D721Med (cell line): ENCODE measurements at places on chromosomes 16 and 17.

DNA sequence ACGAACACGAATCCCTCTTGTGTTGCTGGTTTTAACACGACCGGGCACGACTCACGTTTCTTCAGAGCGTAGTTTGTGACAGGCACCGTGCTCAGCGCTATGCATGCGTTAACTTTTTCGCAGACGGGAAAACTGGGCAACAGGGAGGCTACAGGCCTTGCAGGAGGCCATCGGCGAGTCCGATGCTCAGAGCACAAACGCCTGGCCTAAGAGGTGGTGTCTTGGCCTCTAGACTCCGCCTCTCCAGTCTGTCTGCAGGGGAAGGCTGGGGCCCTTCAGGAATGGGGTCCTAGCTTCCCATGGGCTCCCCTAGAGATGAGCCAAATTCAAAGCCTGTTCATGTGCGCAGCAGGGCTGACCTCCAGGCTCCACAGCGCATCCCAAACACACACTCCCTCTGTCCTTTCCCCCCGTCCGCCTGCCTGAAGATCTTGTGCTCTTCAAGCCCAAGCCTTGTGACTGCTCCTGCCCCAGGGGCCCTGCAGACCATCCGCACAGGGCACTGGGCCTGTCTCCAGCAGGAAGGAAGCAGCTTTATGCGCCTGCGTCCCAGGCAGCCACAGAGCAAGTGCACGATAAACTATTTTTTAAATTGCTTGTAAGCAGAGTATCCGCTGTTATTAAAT, 3.1 kb downstream of the CLCN7 start:
- no peak for DNase-seq

- DNase-seq = peak; percentile 73
These were observed 35.5 kb downstream of the KSR1 start for GRCh38 chr17:27491713-27492190.

DNA sequence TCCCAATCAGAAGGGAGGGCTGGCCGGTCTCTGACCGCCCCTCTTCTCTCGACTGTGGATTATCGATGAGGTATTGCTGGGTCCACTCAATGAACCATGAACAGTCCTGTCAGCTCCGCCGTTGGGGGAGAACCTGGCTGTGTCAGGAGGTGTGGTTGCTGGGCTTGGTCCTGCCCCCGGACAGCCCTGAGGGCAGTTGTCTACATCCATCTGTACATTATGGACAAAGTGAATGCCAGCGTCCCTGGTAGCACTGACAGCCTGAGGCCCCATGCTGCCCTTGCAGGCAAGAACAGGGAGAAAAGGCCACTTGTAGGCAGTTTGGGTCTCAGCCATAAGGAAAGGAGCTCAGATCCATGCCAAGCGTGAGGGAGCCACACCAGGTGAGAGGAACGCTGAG, 38.9 kb downstream of the ST3GAL2 start:
- no peak for DNase-seq

DNA sequence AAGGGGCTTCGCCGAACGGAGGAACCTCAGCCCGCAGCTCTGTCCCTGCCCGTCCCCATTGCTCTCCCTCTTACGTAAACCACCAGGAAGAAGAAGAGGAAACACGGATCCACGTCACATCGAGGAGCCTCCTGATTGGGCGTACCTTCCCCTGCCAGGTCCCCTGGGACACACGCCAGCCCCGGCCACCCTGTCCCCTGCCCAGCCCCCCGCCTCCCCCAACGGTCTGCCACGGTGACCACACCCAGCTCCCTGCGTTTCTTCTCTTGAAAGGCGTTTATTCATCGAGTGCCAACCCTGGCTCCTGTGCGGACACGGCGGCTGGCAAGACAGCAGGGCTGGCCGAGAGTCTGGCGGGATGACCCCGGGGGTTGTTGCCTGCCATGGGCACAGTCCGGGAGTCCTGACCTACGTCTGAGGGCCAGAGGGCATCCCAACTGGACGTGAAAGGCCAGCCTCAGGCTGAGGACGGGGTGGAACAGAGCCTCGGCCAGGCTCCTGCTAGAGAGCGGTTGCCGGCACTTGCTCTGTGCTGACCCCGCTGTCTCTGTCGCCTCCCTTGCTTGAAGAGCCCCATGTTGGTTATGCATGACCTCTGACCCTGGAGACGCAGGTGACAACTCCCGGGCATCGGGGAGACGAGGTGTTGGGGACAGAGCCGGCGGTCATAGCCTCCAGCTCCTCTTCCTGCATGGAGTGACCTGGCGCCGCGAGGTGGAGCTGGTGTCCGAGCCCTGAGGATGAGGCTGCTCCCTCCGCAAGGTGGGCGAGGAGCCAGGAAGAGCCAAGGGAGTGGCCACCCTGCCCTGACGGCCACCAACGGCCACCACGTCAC, 40.5 kb upstream of the ACSF3 start:
- DNase-seq = no peak

- DNase-seq = no peak
These were observed 238.8 kb upstream of the CDH5 start for GRCh38 chr16:66127459-66128370.

DNA sequence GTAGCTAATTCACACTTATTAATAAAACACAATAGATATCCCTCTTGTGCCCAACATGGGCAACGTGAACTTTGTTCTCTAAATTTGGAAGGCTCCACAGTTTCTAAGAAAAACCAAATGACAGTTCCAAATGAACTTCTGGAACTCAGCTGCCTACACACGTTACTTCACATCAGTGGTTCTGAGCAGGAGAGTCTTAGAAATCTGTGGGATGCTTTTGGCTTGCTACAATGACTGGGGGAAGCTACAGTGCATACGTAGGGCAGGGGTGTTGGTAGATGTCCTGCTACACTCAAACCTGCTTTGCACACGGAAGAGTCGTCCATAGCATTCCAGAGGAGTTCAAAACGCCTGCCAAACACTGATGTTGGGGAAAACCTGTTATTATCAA, 8.0 kb downstream of the TXNDC11 start:
- DNase-seq = no peak

- DNase-seq = no peak
These were observed 104.5 kb downstream of the CPPED1 start for GRCh38 chr16:12699161-12699560.

DNA sequence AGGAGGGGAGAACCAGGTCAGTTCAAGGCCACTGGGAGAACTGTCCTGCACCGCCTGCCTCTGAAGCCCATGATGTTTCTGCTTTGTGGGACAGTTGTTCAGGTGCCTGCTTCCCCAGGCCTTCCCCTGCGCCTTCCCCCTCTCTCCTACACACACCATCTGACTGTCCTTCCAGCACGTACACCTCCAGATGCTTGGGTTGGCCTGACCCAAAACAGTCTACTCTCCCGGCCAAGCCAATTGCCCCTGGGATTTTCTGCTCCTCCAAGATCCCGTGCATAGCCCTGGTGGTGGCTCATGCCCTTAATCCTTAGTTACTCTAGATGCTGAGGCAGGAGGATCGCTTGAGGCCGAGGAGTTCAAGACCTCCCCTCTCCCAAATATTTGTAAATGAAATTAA, 684 bp upstream of the RSAD1 start:
- DNase-seq = no peak

GRCh38 chr17:66858226-66859083, 23.5 kb downstream of the CACNG5 start:
- DNase-seq = no peak

GRCh38 chr17:55089256-55089655, 120.7 kb downstream of the STXBP4 start:
- DNase-seq = no peak

DNA sequence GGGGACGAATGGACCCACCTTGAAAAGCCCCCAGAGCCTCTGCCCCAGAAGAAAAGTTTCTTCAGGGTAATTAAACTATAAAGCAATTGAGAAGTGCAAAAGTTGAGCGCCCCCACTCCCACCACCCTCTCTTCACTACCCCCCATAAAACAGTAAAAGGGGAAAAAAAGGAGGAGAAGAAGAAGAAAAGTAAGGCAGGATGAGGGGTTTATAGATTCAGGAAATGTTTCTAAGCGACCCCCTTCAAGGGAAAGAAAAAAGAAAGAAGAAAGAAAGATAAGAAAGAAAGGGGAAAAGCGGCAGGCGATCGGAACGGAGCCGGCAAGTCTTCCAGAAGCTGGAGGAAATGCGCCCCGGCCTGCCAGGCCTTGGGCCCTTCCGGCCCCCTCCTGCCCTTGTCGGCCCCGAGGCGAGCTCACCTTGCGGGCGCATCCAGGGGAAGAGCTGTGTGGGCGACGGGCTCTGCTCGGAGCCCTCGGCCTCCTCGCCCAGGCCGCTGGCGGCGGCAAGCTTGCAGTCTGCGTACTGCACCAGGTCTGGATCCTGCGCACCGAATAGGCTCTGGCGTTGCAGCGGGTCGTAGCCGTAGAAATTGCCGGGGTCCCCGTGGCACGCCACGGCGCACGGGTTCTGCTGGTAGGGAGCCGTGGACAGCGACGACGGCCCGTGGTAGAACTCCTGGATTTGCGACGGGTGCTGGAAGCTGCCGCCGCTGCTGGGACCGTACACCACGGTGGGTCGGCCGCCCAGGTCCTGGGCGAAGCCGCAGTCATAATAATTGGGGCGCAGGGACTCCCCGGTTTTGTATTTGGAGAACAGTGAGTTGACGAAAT, 1.0 kb downstream of the HOXB8 start:
- DNase-seq = no peak

DNA sequence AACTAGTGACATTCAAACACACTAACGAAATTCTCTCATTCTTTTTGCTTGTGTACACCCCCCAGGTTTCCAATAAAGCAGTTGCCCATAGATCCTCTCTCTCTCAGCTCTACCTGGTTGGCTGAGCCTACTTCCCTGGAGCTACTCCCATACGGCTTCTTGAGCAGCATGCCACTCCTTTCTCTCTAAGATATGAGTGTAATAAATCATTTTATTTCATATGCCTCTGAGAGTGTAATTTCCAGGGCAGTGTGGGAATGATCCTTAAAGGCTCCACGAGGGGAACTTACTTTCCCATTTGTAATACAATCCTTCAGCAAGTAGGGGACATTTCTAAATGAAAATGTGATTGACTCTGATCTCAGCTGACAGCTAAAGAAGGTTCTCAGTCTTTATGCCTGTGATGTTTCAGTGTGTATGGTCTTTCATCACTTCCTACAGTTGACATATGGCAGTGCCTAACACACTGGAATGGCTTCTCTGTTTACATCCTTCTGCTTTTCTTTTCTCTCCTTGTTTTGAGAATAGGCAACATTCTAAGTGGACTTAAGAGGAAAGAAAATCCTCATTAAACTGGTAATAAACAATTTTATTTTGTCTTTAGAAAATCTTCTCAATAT, 1194.3 kb upstream of the CDH8 start:
- no peak for DNase-seq

- DNase-seq = no peak
These were observed 10.2 kb downstream of the TEX2 start for GRCh38 chr17:64252831-64253230.

- DNase-seq = no peak
These were observed 120.3 kb downstream of the MRM1 start for GRCh38 chr17:36721560-36722120.

DNA sequence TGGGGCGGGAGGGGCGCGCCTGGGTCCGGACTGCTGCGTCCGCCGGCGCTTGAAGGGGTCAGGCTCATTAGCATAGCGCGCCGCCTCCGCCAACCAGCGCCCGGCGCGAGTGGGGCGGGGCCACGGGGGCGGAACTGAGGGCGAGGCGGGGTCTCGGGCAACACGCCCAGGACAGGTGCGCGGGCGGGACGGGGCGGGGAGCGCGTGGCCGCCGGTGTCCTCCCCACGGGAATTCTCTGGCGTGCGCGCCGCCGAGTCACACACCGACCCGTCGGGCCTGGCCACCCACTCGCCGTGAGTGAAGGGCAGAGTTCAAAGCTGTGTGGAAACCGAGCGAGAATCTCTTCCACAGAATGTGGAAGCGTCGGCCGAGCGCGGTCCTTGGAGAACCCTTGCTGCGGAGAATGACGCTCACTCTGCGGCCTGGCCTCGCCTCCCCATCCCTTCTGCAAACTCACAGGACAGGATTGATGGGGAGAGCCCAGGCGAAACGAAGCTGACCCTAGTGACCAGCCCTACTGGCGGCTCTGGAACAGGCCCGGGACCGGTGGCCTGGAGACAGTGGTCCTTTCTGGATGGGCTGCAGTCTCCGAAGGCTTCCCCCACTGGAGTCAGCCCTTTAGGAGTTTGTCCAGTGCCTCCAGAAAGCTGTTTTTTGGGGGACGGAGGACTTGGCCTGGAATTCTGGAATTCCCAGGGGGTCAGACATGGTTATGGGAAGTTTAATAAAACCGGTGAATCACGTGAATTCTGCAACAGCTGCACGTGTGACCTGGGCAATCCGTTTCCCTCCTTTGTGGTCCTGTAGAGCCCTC, at the start of gene SNAI3:
TSS of gene SNAI3 (minus strand) at position 69 of the 815 bp plus-strand sequence. CDS start 101 bp downstream, outside the sequence.
- DNase-seq = peak; percentile 64

DNA sequence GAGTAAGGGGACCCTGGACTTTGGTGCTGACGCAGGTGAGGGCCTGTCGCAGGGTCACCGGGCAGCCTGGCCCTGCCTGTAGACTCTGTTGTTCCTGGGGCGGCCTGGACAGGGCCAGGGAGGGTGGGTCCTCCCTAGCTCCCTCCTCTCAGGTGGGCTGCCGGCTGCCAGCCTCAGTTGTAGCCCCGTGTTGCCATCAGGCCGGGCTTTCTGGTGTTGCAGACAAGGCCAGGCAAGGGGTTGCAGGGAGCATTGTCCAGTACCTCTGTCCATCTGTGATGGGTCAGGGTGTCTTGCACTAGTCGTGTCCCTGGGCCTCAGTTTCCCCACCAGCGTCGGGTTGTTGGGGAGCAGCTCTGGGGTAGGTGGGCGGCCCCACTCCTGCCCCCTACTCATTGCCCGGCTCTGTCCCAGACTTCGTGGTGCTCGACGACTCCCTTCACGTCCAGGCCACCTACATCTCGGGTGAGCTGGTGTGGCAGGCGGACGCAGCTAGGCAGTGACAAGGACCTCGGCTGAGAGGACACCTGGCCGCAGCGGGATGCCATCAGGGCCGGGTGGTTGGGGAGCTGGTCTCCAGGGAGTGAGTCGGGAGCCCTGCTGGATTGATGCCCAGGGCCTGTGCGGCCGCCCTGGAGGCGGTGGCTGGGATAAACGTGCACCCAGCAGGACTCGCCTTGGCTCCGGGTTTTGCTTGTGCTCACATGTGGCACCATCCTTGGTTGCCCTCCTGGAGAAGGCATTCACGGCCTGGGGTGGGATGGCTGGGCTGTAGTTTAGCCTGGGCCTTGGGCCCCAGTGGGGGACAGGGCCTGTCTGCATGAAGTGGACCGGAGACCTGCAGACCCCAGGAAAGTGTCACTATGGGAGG, 1.9 kb downstream of the CEMP1 start:
- no peak for DNase-seq

DNA sequence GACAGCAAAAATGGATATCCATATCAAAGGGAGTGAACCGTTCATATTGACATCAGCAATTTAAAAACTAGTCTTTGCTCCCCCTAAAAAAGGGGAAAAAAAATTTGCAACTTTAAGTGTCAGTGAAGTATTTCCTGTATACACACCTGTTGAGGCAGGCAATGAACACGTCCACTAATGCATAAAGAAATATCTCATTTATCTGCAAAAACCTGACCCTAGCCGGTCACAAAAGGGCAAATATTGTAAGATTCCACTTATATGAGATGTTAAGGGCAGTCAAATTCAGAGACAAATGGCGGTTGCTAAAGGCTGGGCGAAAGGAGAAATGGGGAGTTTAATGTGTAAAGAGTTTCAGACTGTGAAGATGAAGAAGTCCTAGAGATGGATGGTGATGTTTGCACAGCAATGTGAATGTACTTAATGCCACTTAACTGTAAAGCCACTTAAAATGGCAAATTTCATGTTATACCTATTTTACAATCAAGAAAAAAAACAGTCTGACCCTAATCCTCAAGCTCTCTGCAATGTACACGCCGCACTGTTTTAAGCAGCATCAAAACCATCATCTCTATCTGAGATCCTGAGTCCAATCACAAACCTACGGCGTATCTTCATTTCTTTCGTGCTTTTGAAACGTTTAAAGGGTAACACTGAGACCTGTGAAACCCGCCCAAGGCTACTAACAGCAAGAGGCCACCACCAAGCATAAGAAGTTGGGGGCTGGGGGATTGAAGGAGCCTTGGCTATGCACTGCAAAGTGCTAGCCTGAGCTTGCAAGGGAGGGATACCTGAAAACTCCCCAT, 1.1 kb downstream of the PARN start:
- DNase-seq = no peak
